ENCODE measurements at places on chromosomes 3 and 15. TPM values are rescaled to one million over a fixed set of nuclear protein-coding genes. Genes with fewer than 3 reads are reported as not detected.

The PARP15 gene
- not detected for total RNA-seq

The OIP5 gene
- total RNA-seq = 1.1 TPM

The KY gene
- not detected for total RNA-seq

The DNAJB8 gene
- not detected for total RNA-seq

The HHATL gene
- total RNA-seq = not detected

The LCTL gene
- total RNA-seq = 0.32 TPM

The CNTN3 gene
- total RNA-seq = 0.16 TPM

The EFCAB12 gene
- not detected for total RNA-seq

The GNAT1 gene
- not detected for total RNA-seq

The COL6A5 gene
- not detected for total RNA-seq

The ISY1 gene
- 18.6 TPM for total RNA-seq

The IL12A gene
- 2.9 TPM for total RNA-seq

The CELF6 gene
- not detected for total RNA-seq

The HDDC3 gene
- 7.8 TPM for total RNA-seq

The GOLGA8T gene
- total RNA-seq = not detected

The LRRC2 gene
- total RNA-seq = 0.32 TPM

The TRANK1 gene
- total RNA-seq = 6.9 TPM

The DZIP3 gene
- 4.7 TPM for total RNA-seq

The HIGD2B gene
- not detected for total RNA-seq

The WNT5A gene
- total RNA-seq = 14.6 TPM

The ARIH1 gene
- 24.6 TPM for total RNA-seq

The AHSG gene
- not detected for total RNA-seq

The MAP3K13 gene
- 24.4 TPM for total RNA-seq

The PCSK6 gene
- total RNA-seq = 12.6 TPM

Data from cardiac atrium fibroblast (primary cell).